ENCODE measurements at places on chromosomes 6 and 20. TPM values are rescaled to one million over a fixed set of nuclear protein-coding genes. Genes with fewer than 3 reads are reported as not detected.

GRCh38 chr6:96060249-96060648, 44.5 kb downstream of the FUT9 start:
- no peak for DNase-seq

DNA sequence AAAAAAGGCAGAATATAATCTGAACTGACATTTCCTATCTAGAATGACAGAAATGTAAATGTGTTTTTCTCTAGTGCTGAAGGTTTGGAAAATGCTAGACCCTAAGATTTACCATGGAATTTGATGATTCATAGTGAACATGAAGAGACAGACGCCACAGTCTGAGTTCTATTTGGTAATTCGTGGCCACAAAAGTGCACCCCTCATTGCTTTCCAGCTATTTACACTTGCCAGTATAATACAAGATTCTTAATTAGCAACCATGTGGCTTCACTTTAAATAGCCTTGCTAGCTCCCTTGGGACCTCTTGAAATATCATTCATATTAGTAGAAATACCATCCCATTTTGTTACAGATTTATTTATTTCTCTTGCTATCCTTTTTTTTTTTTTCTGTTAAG, 636.8 kb downstream of the PRKN start:
- no peak for DNase-seq

DNA sequence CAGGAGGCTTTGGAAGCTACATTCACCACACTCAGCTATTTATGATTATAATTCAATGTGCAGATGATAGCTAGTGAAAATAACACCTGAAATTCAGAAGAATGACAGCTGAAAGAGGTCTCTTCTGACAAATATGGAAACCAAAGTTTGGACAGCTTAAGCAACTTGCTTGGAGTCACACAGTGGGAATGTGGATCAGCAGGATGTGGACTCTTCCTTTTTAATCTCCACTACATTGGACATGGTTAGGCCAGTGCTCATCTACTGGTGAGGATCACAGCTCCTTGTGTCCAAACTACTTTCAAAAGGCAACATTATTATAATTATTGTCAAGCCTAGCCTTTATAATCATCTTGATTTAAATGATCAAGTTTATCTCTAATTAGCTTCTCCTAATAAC, 10.4 kb downstream of the TRAPPC3L start:
- no peak for DNase-seq

GRCh38 chr6:81531869-81532561, 220.5 kb downstream of the TENT5A start:
- DNase-seq = no peak

DNA sequence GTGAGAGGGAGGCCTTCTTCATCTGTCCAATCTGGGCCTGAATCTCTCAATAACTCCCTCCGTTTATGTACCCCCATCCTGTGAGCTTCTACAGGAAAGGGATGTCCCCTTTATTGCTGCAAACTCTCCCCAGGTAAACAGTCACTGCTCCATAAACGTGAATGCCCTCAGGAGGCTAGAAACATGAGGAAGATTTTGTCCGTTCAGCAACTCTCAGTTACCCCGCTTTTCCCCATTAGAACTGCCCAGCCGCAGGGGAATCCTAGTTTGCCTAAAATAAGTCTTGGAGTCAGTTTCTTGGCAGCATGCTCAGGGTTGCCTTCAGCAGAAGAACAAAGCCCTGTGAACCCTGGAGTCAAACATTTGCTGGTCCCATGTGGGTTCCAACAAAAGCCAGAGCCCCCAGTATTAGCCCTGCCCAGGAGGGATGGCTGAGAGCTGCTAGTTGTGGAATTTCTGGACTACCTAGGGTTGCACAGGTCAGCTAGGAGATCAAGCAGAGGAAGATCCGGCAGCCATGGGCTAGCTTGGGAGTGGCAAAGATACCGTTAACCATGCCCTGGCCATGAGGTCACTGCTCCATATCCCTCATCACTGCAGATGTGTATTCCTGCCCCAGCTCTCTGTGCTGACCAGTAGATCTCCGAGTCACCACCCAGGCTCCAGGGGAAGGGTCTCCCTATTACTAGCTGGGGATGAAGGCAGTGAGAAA, 640 bp downstream of the LRRN4 start:
- DNase-seq = no peak

- no peak for DNase-seq
Observed at GRCh38 chr20:63367446-63368055, 6.4 kb upstream of the CHRNA4 start.

- no peak for DNase-seq
Observed at GRCh38 chr6:37490536-37491170, 9.0 kb downstream of the CCDC167 start.

GRCh38 chr6:78243519-78243918, 590.7 kb downstream of the MEI4 start:
- no peak for DNase-seq

GRCh38 chr20:57596998-57597939, 23.0 kb downstream of the ZBP1 start:
- no peak for DNase-seq

RALGAPB gene
- 50.2 TPM for total RNA-seq

PRR3 gene
- 10.4 TPM for total RNA-seq

PLCG1 gene
- 255 TPM for total RNA-seq

SPDEF gene
- not detected for total RNA-seq

SLC2A4RG gene
- 103 TPM for total RNA-seq

BPIFB1 gene
- total RNA-seq = not detected

TRMT6 gene
- total RNA-seq = 10.9 TPM

CST4 gene
- not detected for total RNA-seq

NFATC2 gene
- 24.5 TPM for total RNA-seq

ULBP2 gene
- 0.41 TPM for total RNA-seq

HLA-DMB gene
- 13.5 TPM for total RNA-seq

ENPP4 gene
- total RNA-seq = 32.2 TPM

SRMS gene
- total RNA-seq = not detected
